ENCODE measurements at places on chromosomes 13 and 19.

- no peak for DNase-seq
Measured at GRCh38 chr13:27964741-27965323, 4.3 kb downstream of the CDX2 start.

GRCh38 chr13:53127373-53127772 is 98.8 kb downstream of the OLFM4 start:
- DNase-seq, result no peak

GRCh38 chr13:66424422-66424821 is 805.7 kb downstream of the PCDH9 start:
- DNase-seq, result no peak

DNA sequence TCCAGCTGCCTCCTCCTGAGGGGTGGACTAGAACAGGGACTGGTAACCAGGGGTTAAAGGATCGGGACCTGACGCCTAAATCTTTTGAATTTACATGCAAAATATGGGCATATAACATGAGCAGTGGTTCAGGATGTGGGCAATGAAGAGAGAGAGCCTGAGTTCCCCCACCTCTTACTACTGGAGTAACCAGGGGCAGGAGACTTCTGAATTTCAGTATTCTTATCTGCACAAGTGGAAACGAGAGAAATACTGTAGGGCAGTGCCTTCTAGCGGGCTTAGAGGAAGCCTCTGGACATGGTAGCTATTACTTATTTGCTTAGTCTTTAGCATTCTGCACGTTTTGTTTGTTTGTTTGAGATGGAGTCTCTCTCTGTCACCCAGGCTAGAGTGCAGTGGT is 26.3 kb downstream of the BCAT2 start:
- DNase-seq, result no peak

DNA sequence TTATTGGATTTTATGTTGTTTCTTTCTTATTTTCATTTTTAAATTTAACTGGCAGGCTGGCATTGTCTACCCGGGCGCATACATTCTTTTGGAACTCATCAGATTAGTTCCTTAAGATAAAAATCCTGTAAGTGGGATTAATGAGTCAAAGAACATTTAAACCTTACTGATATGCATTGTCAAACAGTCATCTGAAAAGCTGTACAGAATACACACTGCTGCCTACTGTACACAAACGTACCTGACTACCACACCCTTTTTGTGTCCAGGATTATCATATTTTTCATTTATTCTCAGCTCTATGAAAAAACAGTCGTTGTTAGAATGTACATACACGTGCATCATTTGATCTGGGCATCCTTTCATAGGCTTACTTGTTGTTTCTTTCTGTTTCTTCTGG is 358.3 kb downstream of the EFNB2 start:
- no peak for DNase-seq

DNA sequence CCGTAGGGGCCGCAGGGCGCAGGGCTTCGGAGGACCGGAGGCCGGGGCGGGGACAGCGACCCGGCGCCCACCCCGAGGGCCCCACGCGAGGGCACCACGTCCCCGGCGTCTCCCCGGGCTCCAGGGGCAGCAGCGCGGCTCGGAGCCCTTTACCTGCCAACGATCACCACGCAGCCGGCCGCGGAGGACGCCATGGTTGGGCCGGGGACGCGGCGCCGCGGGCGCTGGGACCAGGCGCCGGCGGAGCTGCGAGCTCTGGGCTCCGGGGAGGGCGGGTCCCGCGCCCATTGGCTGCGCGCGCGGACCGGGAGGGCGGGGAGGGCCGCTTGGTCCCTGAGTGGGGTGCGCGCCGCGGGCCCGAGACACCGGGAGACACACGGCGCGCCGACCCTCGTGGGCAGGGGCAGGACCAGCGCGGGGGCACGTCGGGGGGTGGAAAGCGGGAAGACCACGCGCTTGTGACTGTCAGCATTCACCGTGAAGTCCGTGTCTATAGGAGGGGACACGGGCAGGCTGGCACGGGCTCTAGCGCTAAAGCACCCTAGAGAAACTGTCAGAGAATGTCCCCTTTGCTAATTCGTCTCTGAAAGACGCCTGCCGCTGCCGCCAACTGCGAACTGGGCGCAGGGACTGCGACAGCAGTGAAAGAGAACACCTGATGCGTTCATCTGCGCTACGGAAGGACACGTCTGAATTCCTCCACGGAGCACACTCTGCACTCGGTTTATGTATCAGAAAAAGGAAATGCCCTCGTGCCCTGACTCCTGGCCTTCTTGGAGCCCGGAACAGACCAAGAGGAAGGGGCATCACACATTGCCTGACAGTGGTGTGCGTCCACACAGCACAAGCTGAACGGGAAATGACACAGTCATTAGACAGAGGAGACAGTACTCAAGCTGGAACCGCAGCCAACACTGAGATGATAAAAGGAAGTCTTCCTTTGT is at the start of gene CRYL1:
Gene CRYL1, minus strand, starts transcription at position 257 of the 944 bp plus-strand sequence. Its CDS starts 63 bp downstream, at position 194.
- DNase-seq, result peak; percentile 56

DNA sequence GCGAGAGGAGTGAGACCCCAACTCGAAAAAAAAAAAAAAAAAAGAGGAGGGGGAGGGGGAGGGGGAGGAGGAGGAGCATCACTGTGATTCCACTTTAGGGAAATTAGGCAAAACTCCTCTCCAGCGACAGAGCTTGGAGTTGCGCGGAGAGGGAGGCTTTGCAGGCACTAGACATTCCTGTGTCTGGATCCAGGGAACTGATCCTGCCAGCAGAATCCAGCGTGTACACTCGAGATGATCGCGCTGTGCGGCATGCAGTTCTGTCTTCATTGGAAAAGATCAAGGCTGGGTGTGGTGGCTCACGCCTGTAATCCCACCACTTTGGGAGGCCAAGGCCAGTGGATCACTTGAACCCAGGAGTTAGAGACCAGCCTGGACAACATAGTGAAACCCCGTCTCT is 29.6 kb upstream of the KLF2 start:
- DNase-seq, result no peak

DNA sequence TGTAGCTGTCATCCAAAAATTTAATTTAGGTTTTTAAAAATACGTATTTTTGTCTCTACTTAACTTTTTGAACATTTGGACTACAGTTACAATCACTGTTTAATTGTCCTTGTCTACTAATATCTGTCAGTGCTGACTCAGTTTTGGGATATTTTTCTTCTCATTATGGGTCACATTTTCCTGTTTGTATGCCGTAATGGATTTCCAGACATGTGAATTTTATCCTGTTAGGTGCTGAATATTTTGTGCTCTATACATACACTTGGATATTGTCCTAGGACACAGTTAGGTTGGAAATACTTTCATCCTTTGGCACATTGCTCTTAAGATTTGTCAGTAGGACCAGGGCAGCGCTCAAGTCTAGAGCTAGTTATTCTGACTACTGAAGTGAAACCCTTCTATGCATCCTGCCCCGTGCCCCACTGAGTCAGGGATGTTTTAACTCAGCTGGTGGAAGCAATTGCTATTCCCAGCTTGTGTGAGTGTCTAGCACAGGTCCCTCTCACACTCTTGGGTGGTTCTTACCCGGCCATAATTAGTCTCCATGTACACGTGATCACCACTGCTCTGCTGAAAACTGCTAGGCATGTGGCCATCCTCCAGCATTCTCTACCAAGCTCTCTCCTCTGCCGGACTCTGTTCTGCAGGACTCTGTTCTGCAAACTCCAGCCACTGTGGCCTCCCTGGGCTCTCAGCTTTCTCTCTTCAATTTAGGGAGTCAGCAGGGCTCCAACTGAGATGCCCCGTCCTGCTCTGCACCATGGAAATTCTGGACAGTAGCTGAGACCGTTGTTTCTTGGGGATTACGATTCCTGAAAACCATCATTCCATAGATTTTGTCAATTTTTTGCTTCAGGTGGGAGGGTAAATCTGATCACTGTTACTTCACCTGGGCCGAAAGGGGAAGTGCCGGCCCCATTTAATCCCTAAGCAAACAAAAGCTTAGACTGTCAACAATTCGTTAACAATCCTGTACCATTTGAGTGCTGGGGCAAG is 11.1 kb downstream of the PROZ start:
- DNase-seq, result no peak

DNA sequence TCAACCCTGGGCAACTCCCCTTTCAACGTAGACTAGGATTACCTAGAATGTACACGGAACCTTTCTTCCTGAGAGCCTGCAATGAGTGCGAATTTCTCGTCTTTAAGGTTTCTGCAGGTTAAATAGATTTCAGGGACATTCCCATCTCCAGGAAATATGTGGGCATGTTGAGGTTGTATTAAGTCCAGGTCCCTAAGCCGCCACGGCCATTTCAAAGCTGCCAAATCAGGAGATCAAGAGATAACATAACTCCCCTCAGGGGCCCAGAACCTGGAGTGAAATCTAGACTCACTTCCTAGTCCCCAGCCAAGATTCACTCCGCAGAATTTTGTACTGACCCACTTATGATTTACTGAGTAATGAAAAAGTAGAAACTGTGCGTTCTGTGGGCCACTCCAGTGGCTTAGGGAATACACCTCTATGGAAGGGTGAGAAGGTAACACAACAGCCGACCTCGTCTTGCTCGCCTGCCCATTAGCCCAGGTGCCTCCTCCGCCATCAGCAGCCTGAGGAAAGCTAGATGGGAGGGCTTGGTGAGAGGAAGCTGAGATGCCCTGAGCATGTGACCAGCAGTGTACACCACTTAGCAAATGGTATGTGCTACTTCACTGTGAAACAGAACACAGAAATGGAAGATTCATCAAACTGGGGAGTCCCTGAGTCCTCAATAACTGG is 98.5 kb upstream of the SOX1 start:
- DNase-seq, result no peak

GRCh38 chr13:35198613-35199200 is 256.6 kb downstream of the NBEA start:
- no peak for DNase-seq

GRCh38 chr19:56356944-56357343 is 36.4 kb downstream of the ZNF582 start:
- DNase-seq, result no peak

- no peak for DNase-seq
Measured at GRCh38 chr13:58889474-58889873, 1257.9 kb downstream of the PCDH17 start.

DNA sequence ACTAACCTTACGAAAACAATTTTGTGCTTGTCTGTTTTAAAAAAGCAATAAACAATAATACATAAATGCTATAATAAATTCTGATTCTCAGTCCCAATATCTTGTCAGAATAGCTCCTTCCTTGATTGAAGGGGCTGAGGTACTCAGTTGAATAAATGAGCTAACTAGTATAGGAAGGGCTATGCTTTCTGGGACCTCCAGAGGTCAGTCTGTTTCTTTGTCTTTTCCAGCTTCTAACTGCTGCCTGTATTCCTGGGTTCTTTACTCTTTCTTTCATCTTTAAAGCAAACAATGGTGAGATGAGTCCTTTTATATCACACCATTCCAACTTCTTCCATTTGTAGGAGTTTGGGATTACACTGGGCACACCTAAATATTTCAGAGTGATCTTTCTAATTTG is 1297.0 kb upstream of the ATXN8OS start:
- DNase-seq, result no peak

DNA sequence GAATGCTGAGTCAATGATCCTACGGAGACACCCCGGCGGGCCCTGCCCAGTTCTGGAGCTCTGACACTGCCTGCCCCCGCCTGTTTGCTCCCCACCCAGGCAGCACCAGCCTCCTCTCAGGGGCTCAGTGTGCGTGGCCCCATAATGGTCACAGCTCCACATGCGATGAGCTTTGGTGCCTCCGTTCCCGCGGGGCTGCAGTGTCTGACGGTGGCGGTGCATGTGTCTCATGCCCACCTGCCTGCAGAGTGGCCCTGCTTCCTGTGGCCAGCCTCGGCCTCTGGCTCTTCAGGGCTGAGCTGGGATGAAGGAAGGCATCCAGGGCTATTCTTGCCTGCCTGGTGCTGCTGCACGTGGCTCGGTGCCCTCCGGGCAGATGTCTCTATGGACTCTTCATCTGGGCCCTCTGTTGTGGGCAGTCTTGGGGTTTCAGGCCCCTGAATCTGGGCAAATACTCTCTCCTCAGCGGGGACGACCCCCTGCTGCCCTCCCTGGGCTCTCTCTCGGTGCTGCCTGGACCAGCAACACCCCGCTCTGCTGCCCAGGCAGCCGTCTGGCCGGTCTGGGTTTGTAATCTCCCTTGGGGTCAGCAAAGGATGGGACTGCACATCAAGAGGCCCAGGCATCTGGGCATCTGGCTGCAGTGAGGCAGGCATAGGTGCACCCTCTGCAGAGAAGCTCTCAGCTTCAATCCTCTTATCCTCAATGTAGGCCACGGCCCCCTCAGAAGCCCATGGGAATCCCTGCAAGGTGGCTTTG is 19.3 kb upstream of the TMEM255B start:
- no peak for DNase-seq

GRCh38 chr13:79121286-79121685 is 284.8 kb downstream of the RBM26 start:
- no peak for DNase-seq
